Osteoblast (primary cell): ENCODE measurements at places on chromosomes 12 and 14. TPM values are rescaled to one million over a fixed set of nuclear protein-coding genes. Genes with fewer than 3 reads are reported as not detected.

The MGST1 gene
- 72.7 and 81.9 TPM in 2 replicates for total RNA-seq

- no peaks in the 10 kb centered on the region for H3K4me1 ChIP-seq
- DNase-seq = no peak
- no peaks in the 10 kb centered on the region for H3K36me3 ChIP-seq
Observed at GRCh38 chr12:5244513-5244972, 187.4 kb upstream of the NTF3 start.

The RPS6KA5 gene
- total RNA-seq = 1.2 and 1.4 TPM in 2 replicates

- H3K36me3 ChIP-seq = peaks cover 7% of the 10 kb centered on the region
- peak overlapping the region; percentile 68 for H3K27ac ChIP-seq
Observed at GRCh38 chr12:27780612-27781408, 774 bp upstream of the MANSC4 start.

The TDG gene
- 20.9 and 23.2 TPM in 2 replicates for total RNA-seq

- DNase-seq = no peak
- H3K27ac ChIP-seq = no peak overlapping the region
- no peak overlapping the region for H3K4me3 ChIP-seq
- H3K4me1 ChIP-seq = no peaks in the 10 kb centered on the region
Observed at GRCh38 chr14:87084908-87085307, 908.1 kb downstream of the GALC start.

DNA sequence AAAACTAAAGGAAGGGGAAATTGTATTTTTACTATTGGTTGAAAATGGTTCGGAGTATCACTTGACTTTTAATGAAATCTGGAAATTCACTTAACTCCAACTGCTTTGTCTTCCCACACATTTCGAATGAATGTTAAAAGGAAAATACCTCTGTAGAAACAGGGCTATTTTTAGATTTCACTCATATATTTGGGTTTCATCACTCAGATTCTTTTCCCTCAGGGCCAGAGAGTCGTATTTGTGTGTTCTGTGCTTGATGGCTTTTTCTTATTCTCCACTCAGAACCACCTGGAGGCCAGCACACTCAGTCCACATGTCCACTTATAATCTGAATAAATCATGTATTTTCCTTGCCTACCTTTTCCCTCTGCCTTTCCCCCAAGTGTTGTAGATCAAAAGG lies 40.0 kb downstream of the DAAM1 start:
- no peak overlapping the region for H3K27ac ChIP-seq
- DNase-seq = no peak
- no peaks in the 10 kb centered on the region for H3K27me3 ChIP-seq
- peaks cover 11% of the 10 kb centered on the region for H3K4me1 ChIP-seq
- no peak overlapping the region for H3K4me3 ChIP-seq
- H3K36me3 ChIP-seq = no peaks in the 10 kb centered on the region

GRCh38 chr14:99755068-99755405 lies 38.2 kb upstream of the EML1 start:
- H3K27ac ChIP-seq = peak overlapping the region; percentile 99
- no peak overlapping the region for H3K4me3 ChIP-seq
- no peaks in the 10 kb centered on the region for H3K36me3 ChIP-seq
- H3K27me3 ChIP-seq = no peaks in the 10 kb centered on the region
- peaks cover 69% of the 10 kb centered on the region for H3K4me1 ChIP-seq

DNA sequence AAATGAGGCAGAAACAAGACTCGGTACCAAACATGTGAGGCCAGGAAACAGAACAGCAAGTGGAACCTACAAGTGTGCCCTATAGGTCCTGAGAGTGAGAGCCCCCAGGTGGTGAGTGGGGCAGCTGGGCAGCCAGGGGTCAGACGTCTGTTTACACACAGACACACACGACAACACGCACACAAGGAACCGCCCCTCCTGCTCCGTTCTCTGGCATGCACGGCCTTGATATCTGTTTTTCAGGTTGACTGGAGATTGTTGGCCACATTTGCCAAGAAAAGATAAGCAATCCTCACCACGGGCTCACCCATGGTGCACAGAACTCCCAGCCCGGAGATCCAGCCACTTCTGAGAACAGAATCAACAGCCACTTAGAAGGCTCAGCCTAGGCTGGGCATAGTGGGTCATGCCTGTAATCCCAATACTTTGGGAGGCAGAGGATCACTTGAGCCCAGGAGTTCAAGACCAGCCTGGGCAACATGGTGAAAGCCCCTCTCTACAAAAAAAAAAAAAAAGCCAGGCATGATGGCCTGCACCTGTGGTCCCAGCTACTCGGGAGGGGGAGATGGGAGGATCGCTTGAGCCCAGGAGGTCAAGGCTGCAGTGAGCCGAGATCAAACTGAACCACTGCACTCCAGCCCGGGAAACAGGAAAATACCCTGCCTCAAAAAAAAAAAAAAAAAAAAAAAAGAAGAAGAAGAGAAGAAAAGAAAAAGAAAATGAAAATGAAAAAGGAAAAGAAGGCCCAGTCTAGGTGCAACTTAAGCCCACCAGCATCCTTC lies 19.4 kb upstream of the EIF5 start:
- no peak overlapping the region for H3K27ac ChIP-seq
- peaks cover 9% of the 10 kb centered on the region for H3K27me3 ChIP-seq
- H3K36me3 ChIP-seq = no peaks in the 10 kb centered on the region
- no peak overlapping the region for H3K4me3 ChIP-seq
- peaks cover 5% of the 10 kb centered on the region for H3K4me1 ChIP-seq
- DNase-seq = no peak

The RNASE3 gene
- not detected in 2 replicates for total RNA-seq

DNA sequence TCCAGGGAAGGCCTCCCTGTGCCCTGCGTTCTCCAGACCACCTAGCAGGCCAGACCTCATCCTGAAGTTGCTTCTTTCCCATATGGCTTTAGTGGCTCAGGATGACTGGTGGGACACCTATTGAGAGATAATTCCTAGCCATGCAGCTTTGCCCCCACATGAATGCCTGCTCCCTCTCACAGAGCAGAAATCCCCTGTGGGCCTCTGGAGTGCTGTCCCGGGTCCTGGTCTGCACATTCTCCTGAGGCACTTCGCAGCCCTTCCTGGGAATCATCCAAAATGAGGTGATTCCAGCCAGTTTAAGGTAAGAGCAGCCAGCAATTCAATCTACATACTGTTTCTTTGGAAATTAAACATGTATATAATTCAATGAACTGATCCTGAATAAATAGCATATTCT lies 135.9 kb downstream of the GPR65 start:
- no peak overlapping the region for H3K4me3 ChIP-seq
- no peaks in the 10 kb centered on the region for H3K27me3 ChIP-seq
- no peaks in the 10 kb centered on the region for H3K36me3 ChIP-seq
- H3K4me1 ChIP-seq = no peaks in the 10 kb centered on the region

DNA sequence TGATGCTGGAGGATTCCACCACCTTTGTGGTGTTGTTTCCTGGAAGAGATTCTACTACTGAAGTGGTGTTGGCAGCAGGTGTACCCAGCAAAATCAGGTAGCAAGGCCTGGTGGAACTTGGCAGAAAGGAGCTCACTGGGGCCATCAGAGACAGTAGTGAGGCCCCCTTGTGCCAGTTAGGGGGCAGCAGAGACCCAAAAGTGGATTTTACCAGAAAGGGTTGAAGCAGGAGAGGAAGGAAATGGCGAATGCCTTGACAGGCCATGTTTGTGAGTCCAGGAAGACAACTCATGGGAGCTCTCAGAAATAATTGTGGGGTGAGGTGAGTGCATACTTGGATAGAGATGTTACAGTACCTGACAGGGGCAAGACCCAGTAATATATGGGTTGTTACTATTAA lies 137.7 kb upstream of the FGD4 start:
- H3K27me3 ChIP-seq = no peaks in the 10 kb centered on the region
- no peak for DNase-seq
- H3K36me3 ChIP-seq = peaks cover 3% of the 10 kb centered on the region
- H3K4me3 ChIP-seq = no peak overlapping the region

The GPR68 gene
- 8.0 and 8.5 TPM in 2 replicates for total RNA-seq

DNA sequence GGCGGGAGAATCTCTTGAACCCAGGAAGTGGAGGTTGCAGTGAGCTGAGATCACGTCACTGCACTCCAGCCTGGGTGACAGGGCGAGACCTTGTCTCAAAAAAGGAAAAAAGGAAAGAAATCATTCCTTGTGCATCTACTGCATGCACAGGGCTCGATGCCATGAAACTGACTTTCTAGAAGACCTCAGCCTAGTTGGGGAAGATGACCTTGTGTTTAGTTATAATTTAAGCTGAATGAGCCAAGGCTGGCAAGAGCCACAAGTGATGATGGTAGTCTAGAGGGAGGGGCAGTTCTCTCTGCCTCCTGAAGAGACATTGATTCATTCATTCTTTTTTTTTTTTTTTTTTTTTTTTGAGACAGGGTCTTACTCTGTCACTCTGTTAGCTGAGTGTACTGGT lies 24.2 kb downstream of the ACACB start:
- DNase-seq = no peak
- H3K27ac ChIP-seq = no peak overlapping the region
- no peaks in the 10 kb centered on the region for H3K36me3 ChIP-seq
- no peaks in the 10 kb centered on the region for H3K4me1 ChIP-seq

GRCh38 chr12:122064025-122064777 lies 14.4 kb upstream of the MLXIP start:
- peak overlapping the region; percentile 98 for H3K27ac ChIP-seq
- no peak overlapping the region for H3K4me3 ChIP-seq
- H3K4me1 ChIP-seq = peaks cover 44% of the 10 kb centered on the region
- H3K27me3 ChIP-seq = no peaks in the 10 kb centered on the region

DNA sequence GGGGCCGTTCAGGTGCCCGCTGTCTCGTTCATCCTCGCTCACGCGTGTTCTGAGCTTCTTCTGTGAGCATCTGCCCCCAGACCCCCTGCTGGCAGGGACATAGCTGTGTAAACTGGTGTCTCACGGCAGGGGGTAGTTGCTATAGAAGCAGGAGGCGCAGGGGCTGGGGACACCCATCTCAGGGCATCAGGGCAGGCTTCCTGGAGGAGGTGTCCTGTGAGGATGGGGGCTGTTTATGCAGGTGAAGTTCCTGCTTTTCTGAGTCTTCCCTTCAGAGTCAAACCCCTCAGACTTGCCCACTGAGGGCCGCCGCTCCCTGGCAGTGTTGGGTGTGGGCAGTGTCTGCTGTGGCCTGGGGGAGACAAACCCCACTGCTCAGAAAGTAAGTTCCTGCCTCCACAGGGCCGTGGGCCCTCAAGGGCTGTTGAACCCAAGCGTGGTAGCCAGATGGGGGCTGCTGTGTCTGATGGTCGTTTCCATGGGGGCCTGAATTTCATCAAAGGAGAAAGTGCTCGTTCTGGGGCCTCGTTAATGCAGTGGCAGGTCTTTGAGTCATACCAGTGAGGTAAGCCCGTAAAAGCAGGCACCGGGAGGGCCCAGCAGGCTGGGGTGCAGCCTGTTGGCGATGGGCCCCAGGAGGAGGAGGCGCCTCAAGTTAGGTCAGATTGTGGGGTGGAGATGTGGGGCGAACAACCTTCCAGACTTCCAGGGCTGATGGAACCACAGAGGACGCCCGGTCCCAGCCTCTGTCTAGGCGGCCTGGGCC lies 23.4 kb downstream of the KIF26A start:
- H3K27me3 ChIP-seq = no peaks in the 10 kb centered on the region
- no peak overlapping the region for H3K27ac ChIP-seq
- H3K4me1 ChIP-seq = no peaks in the 10 kb centered on the region
- no peaks in the 10 kb centered on the region for H3K36me3 ChIP-seq
- DNase-seq = no peak

DNA sequence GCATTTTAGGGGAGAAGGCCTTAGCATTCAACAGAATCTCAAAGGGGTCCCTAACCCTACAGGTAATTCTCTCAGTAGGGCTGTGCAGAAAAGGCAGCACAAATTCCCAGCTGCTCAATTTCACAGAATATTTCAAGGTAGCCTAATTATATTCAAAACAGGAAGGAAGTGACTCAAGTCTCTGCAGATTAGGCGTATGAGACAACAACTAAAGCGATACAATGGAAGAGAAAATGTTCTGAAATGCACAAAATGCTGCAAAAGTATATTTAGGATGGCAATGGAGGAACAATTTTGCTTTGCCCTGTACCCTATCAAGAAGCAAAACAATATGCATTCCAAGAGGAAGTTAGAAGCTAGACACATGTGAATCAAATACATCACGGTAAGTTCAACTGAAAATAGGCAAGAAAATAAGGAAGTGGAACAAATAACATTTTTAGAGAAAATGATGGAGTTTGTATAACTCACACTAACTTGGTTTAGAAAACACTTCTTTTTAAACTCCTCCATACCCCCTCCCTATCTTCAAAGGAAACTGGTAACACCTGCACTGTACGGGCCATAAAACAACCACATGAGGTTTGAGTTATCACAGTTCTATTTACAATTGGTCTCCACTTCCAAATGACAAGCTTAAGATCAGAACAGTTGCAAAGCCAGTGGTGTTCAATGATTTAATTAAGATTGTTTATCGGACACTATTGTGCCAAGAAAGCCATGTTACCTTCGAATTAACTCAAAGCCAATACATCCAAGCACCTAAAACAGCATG lies 1.6 kb downstream of the GIT2 start:
- peaks cover 33% of the 10 kb centered on the region for H3K4me1 ChIP-seq
- H3K27me3 ChIP-seq = no peaks in the 10 kb centered on the region
- H3K4me3 ChIP-seq = peak overlapping the region; percentile 85

The FGF6 gene
- total RNA-seq = not detected in 2 replicates

DNA sequence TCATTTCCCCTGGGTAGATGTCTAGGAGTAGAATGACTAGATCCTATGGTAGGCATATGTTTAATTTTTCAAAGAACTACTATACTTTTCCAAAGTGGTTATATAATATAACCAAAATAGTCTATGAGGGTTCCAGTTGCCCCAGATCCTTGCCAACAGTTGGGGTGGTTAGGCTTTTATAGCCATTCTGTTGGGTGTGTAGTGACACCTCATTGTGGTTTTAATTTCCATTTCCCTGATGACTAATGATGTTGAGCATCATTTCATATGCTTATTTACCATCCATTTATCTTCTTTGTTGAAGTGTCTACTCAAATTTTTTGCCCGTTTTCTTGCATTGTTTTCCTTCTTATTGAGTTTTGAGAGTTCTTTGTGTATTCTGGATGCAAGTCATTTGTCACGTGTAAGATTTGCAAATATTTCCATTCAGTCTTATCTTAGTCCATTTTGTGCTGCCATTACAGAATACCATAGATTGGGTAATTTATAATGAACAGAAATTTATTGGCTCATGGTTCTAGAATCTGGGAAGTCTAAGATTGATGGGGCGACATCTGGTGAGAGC lies 4.7 kb downstream of the SYNE2 start:
- H3K4me1 ChIP-seq = peaks cover 8% of the 10 kb centered on the region
- H3K27me3 ChIP-seq = no peaks in the 10 kb centered on the region
- no peak for DNase-seq
- H3K36me3 ChIP-seq = no peaks in the 10 kb centered on the region
- H3K27ac ChIP-seq = no peak overlapping the region
- H3K4me3 ChIP-seq = no peak overlapping the region

GRCh38 chr12:96585977-96586376 lies 96.6 kb downstream of the CFAP54 start:
- H3K27ac ChIP-seq = no peak overlapping the region
- no peak for DNase-seq
- no peak overlapping the region for H3K4me3 ChIP-seq
- H3K27me3 ChIP-seq = no peaks in the 10 kb centered on the region

DNA sequence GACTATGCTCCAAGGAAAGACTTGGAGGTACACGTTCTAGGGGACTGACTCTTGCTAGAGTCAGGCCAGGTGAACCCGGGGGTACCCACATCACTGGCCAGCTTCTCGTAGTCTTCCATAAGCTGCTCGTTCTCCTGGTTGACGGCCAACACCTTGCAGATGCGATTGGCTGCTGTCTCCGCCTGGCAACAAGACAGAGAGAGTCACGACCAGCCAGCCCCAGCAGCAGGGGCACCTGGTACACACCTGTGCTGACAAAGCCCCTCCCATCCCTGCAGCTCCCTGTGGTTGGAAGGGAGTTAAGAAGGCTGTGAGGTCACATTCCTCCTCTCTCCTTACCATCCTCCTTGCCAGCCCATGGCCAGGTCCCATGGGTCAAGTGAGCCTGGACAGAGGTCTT lies 85.5 kb downstream of the ACTN1 start:
- H3K27me3 ChIP-seq = no peaks in the 10 kb centered on the region
- peaks cover 98% of the 10 kb centered on the region for H3K36me3 ChIP-seq
- H3K4me3 ChIP-seq = no peak overlapping the region

- H3K36me3 ChIP-seq = peaks cover 9% of the 10 kb centered on the region
- no peak overlapping the region for H3K4me3 ChIP-seq
- H3K27ac ChIP-seq = no peak overlapping the region
Observed at GRCh38 chr12:116106870-116107269, 170.6 kb downstream of the MED13L start.
